ENCODE measurements at places on chromosomes 5 and 9. TPM values are rescaled to one million over a fixed set of nuclear protein-coding genes. Genes with fewer than 3 reads are reported as not detected.

DNA sequence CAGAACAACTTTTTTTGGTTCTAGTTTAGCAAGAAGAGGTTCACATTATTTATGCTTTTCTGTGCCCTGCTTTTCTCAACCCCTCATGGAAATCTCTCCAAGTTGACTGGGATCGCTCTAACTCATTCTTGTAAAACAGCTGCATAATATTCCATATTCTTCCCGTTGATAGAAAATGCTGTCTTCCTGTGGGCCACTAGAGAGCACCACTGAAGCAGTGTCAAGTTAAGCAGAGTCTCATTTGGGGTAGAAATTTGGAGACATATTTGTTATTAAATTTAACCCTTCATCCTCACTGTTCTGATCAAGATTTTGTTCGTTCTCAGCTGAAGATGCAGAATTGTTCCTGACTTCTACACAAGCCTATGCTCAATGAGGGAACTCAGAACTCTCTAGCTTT lies 140.1 kb downstream of the CEMIP2 start:
- no peak for DNase-seq

DNA sequence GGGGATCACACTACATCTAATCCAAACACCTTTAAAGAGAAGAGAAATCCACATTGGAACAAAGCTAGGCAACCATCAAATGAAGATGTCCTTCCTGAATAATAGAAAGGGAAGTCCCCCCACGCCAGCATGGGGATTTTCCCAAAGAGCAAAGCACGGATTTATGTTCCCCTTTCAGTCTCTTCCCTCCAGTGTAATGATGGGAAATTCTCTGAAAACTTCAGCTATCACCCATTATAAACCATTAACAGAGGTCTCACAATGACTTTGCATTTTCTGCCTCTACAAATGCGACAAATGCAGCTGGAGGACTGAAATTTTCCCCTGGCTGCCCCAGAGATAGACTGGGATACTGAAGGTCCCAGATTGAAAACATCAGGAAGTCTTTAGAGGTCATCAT lies 368.7 kb downstream of the EFNA5 start:
- DNase-seq, result no peak

- DNase-seq, result no peak
Observed at GRCh38 chr5:6439588-6440550, 8.8 kb upstream of the UBE2QL1 start.

- DNase-seq, result no peak
Observed at GRCh38 chr9:99286536-99286935, 64.5 kb downstream of the SEC61B start.

DNA sequence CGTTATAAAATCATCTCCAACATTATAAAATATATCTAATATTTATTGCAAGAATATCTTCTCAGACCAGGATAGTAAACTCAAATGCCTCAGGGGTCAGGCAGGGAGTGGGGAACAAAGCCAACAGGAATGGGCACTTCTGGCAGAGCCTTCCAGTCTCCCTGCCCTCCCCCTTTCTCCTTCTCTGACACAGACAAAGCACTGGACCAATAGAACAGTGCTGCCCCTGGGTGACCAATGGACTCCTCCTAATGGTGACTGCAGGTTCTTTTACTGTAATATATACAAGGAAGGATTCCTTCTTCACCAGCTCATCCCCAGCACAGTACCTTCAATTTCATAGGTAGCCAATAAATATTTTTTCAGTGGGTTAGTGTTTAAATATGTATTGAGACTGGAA lies 31.1 kb upstream of the MAMDC2 start:
- no peak for DNase-seq

GRCh38 chr5:152676196-152676595 lies 271.1 kb upstream of the NMUR2 start:
- no peak for DNase-seq

GRCh38 chr5:82356808-82357671 lies 78.9 kb upstream of the RPS23 start:
- DNase-seq, result peak; percentile 87

- no peak for DNase-seq
Observed at GRCh38 chr5:97164846-97165245, 18.2 kb downstream of the RIOK2 start.

- peak; percentile 34 for DNase-seq
Observed at GRCh38 chr9:16704116-16705110, 166.1 kb downstream of the BNC2 start.

- DNase-seq, result no peak
Observed at GRCh38 chr9:4113711-4114110, 186.2 kb downstream of the GLIS3 start.

ARSI gene
- polyA plus RNA-seq, result 0.43 TPM

RANBP3L gene
- 0.44 TPM for polyA plus RNA-seq

SLC25A2 gene
- polyA plus RNA-seq, result 0.22 TPM

SLC36A2 gene
- 0.04 TPM for polyA plus RNA-seq
